CD8-positive, alpha-beta memory T cell (primary cell): ENCODE measurements at places on chromosomes 11 and 22.
A peak's percentile ranks its signal among the peaks of the same experiment; 100 is the strongest.

DNA sequence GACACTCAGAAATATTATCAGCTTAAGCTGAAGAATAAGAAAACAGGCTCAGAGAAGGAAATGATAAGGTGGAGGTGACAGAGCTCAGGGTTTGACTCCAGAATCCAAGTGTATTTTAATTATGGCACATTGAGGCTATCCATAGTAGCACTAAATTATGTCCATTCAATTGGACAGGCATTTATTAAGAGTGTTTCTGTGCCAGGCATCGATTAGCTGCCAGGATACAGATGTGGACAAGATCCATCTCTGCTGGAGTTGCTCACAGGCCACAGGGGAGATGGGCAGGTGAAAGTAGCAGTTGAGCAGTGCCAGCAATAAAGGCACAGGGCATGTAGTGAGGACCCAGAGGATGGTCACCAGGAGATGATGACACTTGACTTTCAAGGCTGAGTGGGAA is 592.5 kb downstream of the INSC start:
- DNase-seq: no peak

GRCh38 chr11:10926801-10927211 is 69.0 kb upstream of the ZBED5 start:
- DNase-seq: no peak

DNA sequence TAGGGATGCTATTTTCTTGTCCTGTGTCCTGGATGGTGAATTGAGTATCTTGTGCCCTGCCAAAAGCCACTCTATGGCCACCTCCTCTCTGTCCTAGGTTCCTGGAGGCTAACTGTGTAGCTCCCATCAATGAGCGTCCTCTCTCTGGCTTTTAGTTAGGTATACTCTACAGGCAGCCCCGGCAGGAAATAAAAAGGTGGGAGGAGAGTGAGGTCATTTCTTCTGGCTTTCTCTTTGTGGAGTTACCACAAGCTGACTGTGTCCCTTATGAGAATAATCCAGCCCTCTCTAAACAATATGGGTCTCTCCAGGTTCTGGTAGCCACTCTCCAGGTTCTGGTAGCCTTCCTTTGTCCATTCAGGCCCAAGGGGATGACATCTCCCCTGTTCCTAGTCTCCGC is 11.7 kb upstream of the ASPHD2 start:
- no peak for DNase-seq

- no peak for DNase-seq
Measured at GRCh38 chr11:68255526-68255925, 16.2 kb downstream of the C11orf24 start.

GRCh38 chr11:133926466-133927246 is 30.1 kb downstream of the IGSF9B start:
- no peak for DNase-seq

GRCh38 chr11:42526426-42526825 is 785.4 kb upstream of the API5 start:
- no peak for DNase-seq

GRCh38 chr11:1225386-1226225 is 2.7 kb downstream of the MUC5B start:
- DNase-seq: no peak

GRCh38 chr22:17781319-17782031 is 7.2 kb upstream of the BID start:
- DNase-seq: peak; percentile 30

DNA sequence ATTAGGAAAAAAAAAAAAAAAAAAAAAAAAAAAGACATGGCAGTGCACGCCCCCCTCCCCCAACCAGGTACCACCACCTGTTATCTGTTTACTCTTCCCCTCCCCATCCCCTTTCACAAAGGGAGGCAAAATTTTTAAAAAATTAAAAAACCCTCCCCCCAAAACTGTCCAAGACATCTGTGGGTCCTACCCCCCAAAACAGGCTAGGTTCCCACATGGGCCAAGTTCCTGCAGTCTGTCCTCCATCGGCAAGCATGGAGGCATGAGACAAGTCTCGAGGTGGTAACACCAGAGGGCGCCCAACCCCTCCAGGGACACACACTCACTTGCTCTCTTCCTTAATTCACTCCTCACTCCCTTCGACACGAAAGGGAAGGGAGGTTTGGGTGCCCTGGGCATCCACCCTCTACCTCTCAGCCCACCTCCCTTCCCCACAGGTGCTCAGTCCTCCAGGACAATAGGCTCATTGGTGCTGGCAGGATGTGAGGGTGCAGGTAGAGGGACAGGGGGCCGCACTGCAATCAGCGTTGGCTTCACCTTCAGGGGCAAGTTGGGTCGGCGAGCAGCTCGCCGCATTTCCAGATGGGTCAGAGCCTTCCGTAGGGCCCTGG is 2.2 kb upstream of the TUT1 start:
- peak; percentile 67 for DNase-seq

DNA sequence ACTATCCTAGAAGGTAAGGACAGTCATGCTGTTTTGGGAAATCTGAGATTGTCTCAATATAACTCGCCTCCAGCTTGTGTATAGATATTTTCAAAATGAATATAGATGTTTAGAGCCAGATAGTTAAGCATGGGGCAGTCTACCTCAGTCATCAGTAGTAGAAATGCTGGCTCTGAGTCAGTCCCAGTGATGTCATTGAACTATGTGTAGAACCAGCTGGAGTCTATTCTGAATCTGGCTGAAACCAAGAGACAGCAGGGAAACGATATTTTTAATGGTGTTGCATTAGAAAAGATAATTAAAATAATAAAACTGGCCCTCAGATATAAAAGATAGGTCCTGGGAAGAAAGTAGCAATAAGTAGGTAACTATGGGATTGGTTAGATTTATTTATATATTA is 25.9 kb downstream of the PIWIL4 start:
- no peak for DNase-seq

GRCh38 chr11:60854847-60855725 is 664 bp downstream of the PTGDR2 start:
- DNase-seq: no peak

GRCh38 chr11:1873048-1873812 is 18.5 kb downstream of the PRR33 start:
- no peak for DNase-seq

DNA sequence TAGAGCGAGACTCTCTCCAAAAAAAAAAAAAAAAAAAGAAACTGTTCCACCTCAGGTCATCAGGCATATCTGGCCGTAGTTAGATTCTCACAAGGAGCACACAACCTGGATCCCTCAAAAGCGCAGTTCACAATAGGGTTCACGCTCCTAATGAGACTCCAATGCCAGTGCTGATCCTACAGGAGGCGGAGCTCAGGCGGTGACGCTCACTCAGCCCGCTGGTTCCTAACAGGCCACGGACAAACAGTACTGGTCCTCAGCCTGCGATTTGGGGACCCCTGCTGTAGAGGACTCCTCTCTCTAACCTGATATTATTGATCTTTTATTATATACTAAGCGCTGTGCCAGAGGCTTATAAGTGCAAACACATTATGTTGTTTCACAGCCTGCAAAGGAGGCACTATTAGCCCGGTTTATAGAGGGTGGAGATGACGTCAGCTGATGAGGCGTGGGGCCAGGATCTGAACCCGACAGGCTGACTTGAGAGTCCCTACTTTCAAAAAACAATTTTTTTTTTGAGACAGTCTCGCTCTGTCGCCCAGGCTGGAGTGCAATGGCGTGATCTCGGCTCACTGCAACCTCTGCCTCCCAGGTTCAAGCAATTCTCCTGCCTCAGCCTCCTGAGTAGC is 4.9 kb upstream of the MAFF start:
- DNase-seq: no peak

DNA sequence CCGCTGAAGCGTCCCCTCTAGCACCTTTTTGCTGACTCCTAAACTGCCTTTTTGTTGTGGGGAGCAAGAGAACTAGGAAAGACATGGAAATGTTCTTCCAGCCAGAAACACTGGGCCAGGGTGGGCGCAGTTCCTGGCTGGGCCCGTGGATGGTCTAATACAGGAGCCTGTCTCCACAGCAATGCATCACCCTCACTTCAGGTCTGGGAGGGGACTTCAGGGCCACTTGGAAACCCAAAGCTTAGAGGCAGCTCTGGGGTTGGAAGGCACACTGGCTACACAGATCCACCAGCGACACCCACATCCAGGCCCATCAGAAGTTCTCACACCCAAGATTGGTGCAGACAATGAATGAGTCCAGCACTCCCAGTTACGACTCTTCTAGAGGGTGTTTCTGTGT is 120.3 kb downstream of the ETS1 start:
- no peak for DNase-seq

DNA sequence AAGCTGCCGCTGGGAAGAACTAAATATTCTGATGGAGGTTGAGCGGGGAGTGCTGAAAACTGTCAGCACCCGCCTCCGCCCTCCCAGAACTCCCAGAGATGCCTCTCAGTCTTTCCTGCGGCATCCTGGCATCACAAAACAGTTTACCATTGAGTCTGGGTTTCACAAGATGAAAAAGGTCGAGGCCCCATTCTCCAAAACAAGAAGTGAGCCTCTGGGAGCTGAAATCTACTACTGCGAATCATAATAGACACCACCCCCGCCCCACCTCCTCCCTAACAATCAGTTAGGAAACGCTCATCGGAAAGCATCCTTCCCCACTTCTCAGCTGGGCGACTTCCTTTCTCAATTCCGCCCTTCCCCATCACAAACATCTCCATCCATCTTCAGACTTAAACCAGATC is 1.0 kb downstream of the SUN2 start:
- no peak for DNase-seq

- peak; percentile 6 for DNase-seq
Measured at GRCh38 chr11:78417175-78417887, at the start of gene GAB2. Gene GAB2, minus strand, starts transcription at chr11:78417820. Its CDS starts 100 bp downstream, at chr11:78417720.

GRCh38 chr22:50199251-50199721 is 1.5 kb upstream of the SELENOO start:
- DNase-seq: no peak

- DNase-seq: no peak
Measured at GRCh38 chr11:33912405-33913361, 20.8 kb upstream of the LMO2 start.

DNA sequence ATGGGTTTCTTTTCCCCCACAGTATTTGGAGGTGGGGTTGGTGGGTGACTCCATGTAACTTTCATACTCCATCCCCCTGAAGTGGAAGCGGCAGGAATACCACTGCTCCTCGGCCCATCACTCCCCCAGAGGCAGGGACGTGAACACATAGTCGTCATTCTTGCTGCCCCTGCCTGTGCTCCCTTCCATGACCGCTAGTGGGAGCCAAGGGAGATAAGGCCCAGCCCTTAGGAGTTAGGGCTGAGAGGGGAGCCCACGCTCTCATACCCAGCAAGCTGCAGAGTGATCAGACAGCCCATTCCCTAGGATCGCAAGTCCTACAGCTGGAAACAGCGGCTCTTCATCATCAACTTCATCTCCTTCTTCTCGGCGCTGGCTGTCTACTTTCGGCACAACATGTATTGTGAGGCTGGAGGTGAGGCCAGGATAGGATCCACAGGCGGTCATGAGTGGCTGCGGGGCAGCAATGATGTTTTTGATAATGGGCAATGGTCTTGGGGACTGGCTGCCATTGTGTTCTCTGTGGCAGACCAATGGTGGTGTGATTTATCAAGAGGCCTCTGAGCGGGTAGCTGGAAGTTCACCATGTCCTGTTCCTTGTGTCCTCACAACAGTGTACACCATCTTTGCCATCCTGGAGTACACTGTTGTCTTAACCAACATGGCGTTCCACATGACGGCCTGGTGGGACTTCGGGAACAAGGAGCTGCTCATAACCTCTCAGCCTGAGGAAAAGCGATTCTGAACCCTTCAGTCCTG is 15.9 kb downstream of the RHOG start:
- DNase-seq: peak; percentile 87

GRCh38 chr11:133306019-133306418 is 226.3 kb downstream of the OPCML start:
- no peak for DNase-seq

- DNase-seq: no peak
Measured at GRCh38 chr11:47606731-47607130, 12.5 kb upstream of the C1QTNF4 start.

GRCh38 chr11:534396-535209 is 773 bp downstream of the HRAS start:
- DNase-seq: no peak

GRCh38 chr11:128550261-128550821 is 37.0 kb downstream of the ETS1 start:
- DNase-seq: no peak

DNA sequence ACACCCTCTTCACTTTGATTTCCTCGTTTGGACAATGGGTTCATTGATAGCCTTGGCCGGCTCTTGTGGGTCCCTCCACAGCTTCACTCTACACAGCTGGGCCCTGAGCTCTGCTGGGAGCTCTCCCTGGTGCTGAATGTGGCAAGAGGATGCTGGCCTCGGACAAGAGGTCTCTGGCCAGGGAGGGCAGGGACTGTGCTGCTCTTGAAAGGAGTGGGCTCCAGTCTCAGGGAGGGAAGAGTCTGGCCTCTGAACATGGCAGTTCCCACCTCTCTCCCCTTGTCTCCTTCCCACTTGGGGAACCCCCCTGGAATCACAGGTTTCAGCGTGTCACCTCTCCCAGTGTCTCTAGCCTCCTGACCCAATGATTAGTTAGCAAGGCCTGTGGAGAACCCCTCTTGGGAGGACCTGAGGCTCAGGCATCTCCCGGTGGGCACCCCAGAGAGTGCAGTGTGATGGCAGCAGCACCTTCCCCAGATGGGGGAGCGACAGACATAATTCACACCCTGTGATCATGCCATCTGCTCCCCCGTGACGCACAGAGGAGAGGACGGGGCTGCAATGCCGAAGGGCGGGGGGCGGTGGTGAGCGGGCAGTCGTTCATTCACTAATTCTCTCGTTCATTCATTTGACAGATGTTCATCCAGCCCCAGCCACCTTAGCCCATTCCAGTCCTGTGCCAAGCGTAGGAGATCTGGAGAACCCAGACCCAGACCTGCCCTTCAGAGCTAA is 2.8 kb upstream of the CABP7 start:
- no peak for DNase-seq

- DNase-seq: no peak
Measured at GRCh38 chr11:42778193-42778592, 533.6 kb upstream of the API5 start.

DNA sequence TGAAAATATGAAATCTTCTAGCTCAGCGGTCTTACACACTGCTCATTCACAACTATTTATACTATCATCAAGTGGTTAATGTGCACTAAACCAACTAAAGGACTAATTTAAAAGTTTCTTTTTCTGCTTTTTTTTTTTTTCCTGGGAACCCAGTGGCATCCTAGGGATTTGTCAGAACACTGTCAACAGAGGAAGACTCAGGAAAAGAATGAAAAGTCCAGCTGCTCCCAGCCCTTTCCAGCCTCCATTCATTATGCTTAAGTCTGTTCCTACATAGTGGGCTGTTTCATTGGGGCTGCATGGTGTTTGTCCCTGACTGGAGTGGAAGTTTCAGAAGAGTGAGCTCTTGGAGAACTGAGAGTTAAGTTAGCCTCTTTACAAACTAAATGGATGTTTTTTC is 391.1 kb downstream of the AASDHPPT start:
- no peak for DNase-seq
